Activated T-helper 1 cell treated with anti-CD3 and anti-CD28 coated beads, Interleukin-12 subunit alpha, Interleukin-12 subunit beta, Interleukin-2, Interleukin-4 antibody, amounts not matched to agents 30 ng/mL and 10 ng/mL and 1 ng/mL, durations not matched to agents 14 hours and 24 hours and 36 hours (primary cell): ENCODE measurements at places on chromosomes 1 and 21. TPM values are rescaled to one million over a fixed set of nuclear protein-coding genes. Genes with fewer than 3 reads are reported as not detected.

DNA sequence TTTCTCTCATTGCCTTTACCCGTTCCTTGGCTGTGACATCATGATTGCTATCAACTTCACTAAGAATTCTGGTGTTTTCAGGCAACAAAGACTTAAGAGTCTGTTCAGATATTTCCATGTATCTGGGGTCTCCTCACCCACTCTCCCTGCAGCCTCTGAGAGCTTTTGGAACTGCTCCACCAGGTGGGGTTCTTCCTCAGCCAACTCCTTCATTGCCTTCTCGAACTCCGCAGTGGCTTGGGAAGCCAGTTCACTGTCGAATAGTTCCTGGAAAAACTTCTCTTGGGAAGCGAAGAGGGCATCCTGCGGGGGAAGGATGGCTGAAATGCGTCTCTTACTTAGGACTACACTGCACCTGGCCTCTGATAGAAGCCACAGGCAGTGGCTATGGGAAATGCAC lies 2.1 kb downstream of the PEX19 start:
- H3K27me3 ChIP-seq: no peaks in the 10 kb centered on the region
- peaks cover 19% of the 10 kb centered on the region for H3K4me1 ChIP-seq

GRCh38 chr1:87556326-87556725 lies 227.6 kb downstream of the LMO4 start:
- no peak overlapping the region for H3K4me3 ChIP-seq
- DNase-seq: no peak
- H3K27me3 ChIP-seq: peaks cover 3% of the 10 kb centered on the region
- H3K27ac ChIP-seq: no peak overlapping the region

The TMEM51 gene
- total RNA-seq: 0.21 TPM in 1 of 2 replicates, not detected in the other

The HLX gene
- total RNA-seq: 5.1 and 6.3 TPM in 2 replicates

DNA sequence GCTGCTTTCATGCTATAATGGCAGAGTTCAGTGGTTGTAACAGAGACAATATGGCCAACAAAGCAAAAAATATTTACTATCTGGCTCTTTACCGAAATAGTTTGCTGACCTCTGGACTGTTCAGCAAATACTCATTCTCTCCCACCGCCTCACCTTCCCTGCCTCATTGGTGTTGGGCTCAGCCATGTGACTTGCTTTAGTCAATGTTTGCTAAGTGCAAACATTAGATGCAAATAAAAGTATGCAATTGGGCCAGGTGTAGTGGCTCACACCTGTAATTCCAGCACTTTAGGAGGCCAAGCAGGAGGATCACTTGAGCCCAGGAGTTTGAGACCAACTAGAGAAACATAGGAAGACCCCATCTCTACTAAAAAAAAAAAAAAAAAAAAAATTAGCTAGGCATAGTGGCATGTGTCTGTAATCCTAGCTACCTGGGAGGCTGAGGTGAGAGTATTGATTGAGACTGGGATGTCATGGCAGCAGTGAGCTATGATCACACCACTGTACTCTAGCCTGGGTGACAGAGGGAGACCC lies 55.1 kb downstream of the RPL5 start:
- H3K27ac ChIP-seq: no peak overlapping the region
- H3K4me1 ChIP-seq: peaks cover 16% of the 10 kb centered on the region
- no peak for DNase-seq
- H3K36me3 ChIP-seq: peaks cover 4% of the 10 kb centered on the region
- no peak overlapping the region for H3K4me3 ChIP-seq
- no peaks in the 10 kb centered on the region for H3K27me3 ChIP-seq

DNA sequence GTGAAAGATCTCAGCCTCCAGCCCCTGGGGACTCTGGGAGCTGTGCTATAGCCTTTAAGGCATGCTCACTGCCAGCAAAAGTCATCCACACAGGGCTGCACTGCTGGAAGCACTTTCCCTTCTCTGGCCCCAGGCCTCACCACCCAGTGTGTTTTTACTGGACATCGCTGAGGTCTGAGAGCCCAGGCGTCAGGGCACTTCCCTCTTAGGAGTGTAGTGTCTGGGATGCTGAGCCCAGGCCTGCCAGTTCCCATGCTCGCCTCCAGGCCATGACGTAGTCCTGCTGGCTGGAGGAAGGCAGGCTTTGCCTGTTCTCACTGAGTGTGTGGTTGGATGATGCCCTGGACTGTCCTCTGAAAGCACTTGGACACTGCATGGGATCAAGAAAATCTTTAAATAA lies 101.2 kb downstream of the GDAP2 start:
- no peak overlapping the region for H3K4me3 ChIP-seq
- DNase-seq: no peak
- no peaks in the 10 kb centered on the region for H3K36me3 ChIP-seq
- H3K4me1 ChIP-seq: no peaks in the 10 kb centered on the region
- H3K27ac ChIP-seq: no peak overlapping the region
- no peaks in the 10 kb centered on the region for H3K27me3 ChIP-seq

- no peaks in the 10 kb centered on the region for H3K4me1 ChIP-seq
- H3K27me3 ChIP-seq: peaks cover 4% of the 10 kb centered on the region
- no peak for DNase-seq
- H3K27ac ChIP-seq: no peak overlapping the region
Measured at GRCh38 chr1:54835970-54836369, 34.8 kb upstream of the TTC22 start.

DNA sequence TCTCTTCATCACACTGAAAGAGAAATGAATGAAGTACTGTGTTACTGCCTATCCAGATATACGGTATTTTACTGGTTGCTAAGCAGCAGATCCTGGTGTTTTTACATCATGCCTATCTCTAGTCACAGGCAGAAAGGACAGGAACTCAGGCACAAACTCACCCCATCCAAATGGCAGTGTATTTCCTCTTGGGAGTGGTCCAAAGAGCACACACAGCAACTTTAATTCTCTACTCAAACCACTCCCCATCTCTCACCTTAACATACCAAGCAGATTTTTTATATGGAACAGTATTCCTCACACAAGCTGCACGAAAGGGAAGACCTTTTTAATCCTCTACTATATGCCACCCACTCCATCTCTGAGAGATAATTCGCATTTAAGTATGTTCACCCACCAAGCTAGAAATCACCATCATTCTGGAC lies 27.3 kb downstream of the EIF4G3 start:
- H3K4me3 ChIP-seq: no peak overlapping the region
- DNase-seq: no peak
- no peak overlapping the region for H3K27ac ChIP-seq
